ENCODE measurements at places on chromosomes 12 and 14.

DNA sequence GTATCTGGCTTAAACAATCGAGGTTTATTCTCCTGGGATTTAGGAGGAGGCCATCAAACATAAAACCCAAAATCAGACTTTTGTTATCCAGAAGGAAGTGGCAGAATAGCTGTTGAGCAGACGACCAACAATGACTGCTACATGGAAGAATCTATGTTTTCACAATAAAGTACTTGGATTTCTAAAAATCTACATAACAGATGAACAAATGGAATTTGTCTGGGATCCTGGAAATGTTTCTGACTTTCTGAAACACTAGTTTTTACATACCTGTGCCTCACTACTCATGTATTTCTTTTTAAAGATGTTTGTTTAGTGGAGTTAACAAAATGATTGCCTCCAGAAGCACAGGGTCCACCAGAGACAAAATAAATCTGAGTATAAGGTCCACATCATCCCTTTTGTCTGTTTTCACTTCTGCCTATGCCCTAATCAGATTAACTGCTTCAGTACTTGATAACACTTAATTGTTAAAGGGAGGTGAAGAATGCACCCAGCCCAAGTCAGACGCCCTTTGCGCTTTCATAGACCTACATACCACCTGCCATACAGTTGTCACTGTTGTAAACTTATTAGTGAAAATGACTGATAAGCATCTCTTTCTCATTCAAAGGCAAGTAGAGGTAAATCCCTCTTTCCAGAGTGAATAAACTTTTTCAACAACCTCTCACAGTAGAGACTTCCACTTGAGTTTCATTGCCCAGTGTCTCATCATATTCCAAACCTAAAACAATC is 164.6 kb downstream of the EGLN3 start:
- DNase-seq = no peak

- DNase-seq = no peak
Observed at GRCh38 chr14:68011406-68012028, 191.9 kb downstream of the RAD51B start.

- DNase-seq = no peak
Observed at GRCh38 chr14:104639471-104639870, 34.9 kb upstream of the TMEM179 start.

DNA sequence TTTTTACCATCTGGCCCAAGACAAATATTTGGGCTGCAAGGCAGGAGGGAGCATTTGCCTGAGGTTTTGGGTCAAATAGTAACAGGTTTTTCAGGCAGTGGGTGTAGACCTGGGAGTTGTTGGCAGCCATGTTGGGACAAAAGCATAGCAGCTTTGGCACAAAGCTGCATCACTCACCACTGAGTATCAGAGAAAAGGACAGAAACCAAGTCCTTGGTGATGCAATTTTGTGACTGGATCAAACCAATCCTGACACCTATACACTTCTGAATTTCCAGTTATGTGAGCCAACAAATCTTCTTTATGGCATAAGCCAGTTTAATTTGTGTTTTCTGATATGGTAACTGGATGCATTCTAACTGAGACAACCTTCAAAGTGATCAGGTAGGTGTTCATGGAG is 144.8 kb upstream of the KRR1 start:
- DNase-seq = no peak

DNA sequence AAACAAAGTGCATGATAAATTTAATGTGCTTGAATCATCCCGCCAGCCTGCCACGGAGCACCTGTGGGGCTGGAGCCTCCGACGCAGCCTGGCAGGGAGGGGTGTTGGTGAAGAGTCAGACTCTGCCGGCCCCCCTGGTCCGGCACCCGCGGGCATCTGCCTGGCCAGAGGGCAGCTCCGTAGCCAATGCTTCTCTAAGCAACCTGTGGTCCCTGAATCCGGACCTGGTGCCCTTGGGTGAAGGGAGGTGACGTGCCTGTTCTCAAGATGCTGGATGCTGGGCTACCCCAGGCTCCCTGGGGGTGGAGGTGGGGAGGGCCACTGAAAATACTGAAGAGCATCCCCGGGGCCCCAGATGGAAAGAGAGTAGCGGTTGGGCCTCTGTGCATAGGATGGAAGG is 158.6 kb upstream of the C14orf180 start:
- DNase-seq = no peak

GRCh38 chr12:101671157-101671791 is 26.2 kb upstream of the CHPT1 start:
- DNase-seq = peak; percentile 82

DNA sequence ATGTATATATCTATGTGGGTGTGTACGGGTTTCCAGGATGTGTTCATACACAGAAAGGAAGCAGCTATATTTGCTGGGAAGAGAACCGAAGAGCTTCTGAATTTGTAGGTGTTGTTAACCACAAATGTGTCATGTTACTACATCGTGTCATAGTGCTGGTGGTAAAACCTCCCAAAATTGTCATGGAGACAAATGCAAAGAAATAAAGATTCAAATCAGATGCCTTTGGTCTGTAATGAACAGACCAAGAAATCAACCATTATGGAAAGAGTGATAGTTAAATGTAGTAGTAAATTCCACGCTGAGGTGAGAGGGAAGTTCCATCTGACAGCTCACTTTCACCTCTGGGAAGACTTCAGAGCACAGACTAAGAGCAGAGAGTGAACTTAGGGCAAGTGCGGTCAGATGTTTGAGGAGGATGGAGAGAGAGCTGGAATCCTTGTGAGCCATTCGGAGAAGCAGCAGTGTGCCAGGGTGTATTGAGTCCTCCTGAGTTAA is 487.5 kb downstream of the TMEM121 start:
- no peak for DNase-seq

DNA sequence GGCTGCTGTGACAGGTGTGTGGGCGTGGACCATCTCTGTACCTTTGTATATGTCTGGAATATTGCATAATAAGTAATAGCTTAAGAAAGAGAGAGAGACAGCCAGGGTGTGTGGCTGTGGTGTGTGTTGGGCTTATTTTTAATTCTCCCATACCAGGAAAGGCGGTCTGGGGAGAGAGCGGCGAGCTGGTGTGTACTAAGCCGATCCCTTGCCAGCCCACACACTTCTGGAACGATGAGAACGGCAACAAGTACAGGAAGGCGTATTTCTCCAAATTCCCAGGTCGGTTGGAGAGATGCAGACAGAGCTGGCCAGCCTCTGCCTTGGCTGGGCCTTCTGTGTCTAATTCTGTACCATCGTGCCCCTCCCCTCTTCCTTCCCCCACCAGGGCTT is 63.9 kb downstream of the AACS start:
- DNase-seq = no peak

GRCh38 chr12:4742416-4742970 is 22.3 kb downstream of the GALNT8 start:
- DNase-seq = no peak

DNA sequence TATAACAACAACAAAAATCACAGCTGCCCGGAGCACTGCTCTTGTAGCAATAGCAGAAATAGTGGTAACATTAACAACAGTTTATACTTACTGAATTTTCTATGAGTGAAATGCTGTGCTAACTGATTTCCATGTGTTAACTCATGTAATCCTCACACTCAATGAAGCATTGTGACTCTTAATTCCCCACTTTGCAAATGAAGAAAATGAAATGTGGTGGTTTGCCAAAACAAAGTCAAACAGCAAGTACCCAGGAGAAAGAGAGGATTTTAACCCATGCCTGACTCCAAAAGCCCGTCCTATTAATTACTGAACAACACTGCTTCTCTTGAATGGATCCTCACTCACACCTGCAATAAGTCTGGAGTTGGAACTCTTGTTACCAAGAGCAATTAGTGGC is 123.5 kb downstream of the MED13L start:
- DNase-seq = no peak

GRCh38 chr14:100222224-100223093 is 16.5 kb upstream of the YY1 start:
- peak; percentile 57 for DNase-seq

- DNase-seq = no peak
Observed at GRCh38 chr12:13805041-13805440, 176.4 kb downstream of the GRIN2B start.

DNA sequence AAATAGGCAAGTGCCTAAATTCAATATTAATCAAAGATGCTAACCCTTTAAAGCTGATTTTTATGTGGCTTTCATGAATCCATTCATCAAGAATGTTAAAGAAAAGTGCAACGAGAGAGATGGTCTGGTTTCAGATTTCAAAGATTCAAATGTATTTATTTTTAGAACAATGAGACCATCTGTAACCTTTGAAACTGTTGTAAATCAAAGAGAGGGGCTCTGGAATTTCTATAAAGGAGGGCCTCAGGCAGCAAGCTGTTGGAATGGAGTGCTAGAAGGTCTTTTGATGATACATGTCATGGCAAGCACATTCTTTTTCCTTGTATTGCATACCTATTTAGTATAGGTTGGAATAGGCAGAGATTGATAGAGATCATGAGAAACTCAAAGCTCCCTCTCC is 433.0 kb downstream of the LRIG3 start:
- DNase-seq = no peak

GRCh38 chr12:109291521-109292341 is 17.4 kb downstream of the FOXN4 start:
- DNase-seq = no peak
